ENCODE measurements at places on chromosomes 3 and 15. TPM values are rescaled to one million over a fixed set of nuclear protein-coding genes. Genes with fewer than 3 reads are reported as not detected.

The CKMT1B gene
- polyA plus RNA-seq: 66.1 TPM

The RNU5B-1 gene
- not detected for polyA plus RNA-seq

The GHRL gene
- polyA plus RNA-seq: not detected

The ZBTB20 gene
- polyA plus RNA-seq: 3.6 TPM

The MKRN2OS gene
- 10.8 TPM for polyA plus RNA-seq

The SLC28A1 gene
- polyA plus RNA-seq: not detected

The HOMER2 gene
- under 0.01 TPM for polyA plus RNA-seq

The GBE1 gene
- polyA plus RNA-seq: 10.8 TPM

The NR1I2 gene
- polyA plus RNA-seq: 50.6 TPM

The EFCC1 gene
- polyA plus RNA-seq: 2.4 TPM

The GP5 gene
- polyA plus RNA-seq: 0.69 TPM

The MYL3 gene
- polyA plus RNA-seq: 8.4 TPM

The SNX22 gene
- not detected for polyA plus RNA-seq

The CD200 gene
- 2.4 TPM for polyA plus RNA-seq

The RBP2 gene
- 6.0 TPM for polyA plus RNA-seq

The SLC6A1 gene
- polyA plus RNA-seq: 0.31 TPM

The FSIP1 gene
- 1.4 TPM for polyA plus RNA-seq

The SCAP gene
- polyA plus RNA-seq: 10.8 TPM

The MRAS gene
- 3.5 TPM for polyA plus RNA-seq

The PTX3 gene
- 0.69 TPM for polyA plus RNA-seq

The ELP6 gene
- polyA plus RNA-seq: 19.8 TPM

The PARP16 gene
- polyA plus RNA-seq: 5.5 TPM

The GOLGA8Q gene
- polyA plus RNA-seq: not detected

The UBE2E1 gene
- 108 TPM for polyA plus RNA-seq

The GOLGA6D gene
- not detected for polyA plus RNA-seq

The IL5RA gene
- polyA plus RNA-seq: not detected

The IFT122 gene
- polyA plus RNA-seq: 4.2 TPM

The WDR49 gene
- polyA plus RNA-seq: not detected

The TGFBR2 gene
- polyA plus RNA-seq: 32.4 TPM

The ACTRT3 gene
- 1.2 TPM for polyA plus RNA-seq

The PLSCR2 gene
- polyA plus RNA-seq: 0.45 TPM

The ACOX2 gene
- 18.0 TPM for polyA plus RNA-seq

The ZPLD1 gene
- not detected for polyA plus RNA-seq

The MYO5C gene
- 12.0 TPM for polyA plus RNA-seq

The ARGFX gene
- not detected for polyA plus RNA-seq

The RHCG gene
- polyA plus RNA-seq: 3.0 TPM

The CADPS gene
- polyA plus RNA-seq: 2.3 TPM

The POTEB3 gene
- polyA plus RNA-seq: not detected

The GJD2 gene
- not detected for polyA plus RNA-seq

The NPAP1 gene
- polyA plus RNA-seq: under 0.01 TPM

The RTP4 gene
- 11.2 TPM for polyA plus RNA-seq

The FANCD2OS gene
- not detected for polyA plus RNA-seq

The SEMA3B gene
- 15.3 TPM for polyA plus RNA-seq

The SQOR gene
- polyA plus RNA-seq: 275 TPM

The GLDN gene
- not detected for polyA plus RNA-seq

The GRK7 gene
- under 0.01 TPM for polyA plus RNA-seq

The ASB14 gene
- not detected for polyA plus RNA-seq

The KCNMB2 gene
- not detected for polyA plus RNA-seq

The RPUSD2 gene
- polyA plus RNA-seq: 6.0 TPM

The FBN1 gene
- 1.2 TPM for polyA plus RNA-seq

Measured in sigmoid colon (tissue), 7 donors.